Activated CD4-positive, alpha-beta T cell treated with anti-CD3 and anti-CD28 coated beads for 4 hours (primary cell): ENCODE measurements at places on chromosomes 5 and 9.

- DNase-seq: no peak
These were observed 1.9 kb upstream of the SLC44A1 start for GRCh38 chr9:105242557-105242956.

- no peak for DNase-seq
These were observed 153.7 kb upstream of the ADCY2 start for GRCh38 chr5:7242118-7242710.

DNA sequence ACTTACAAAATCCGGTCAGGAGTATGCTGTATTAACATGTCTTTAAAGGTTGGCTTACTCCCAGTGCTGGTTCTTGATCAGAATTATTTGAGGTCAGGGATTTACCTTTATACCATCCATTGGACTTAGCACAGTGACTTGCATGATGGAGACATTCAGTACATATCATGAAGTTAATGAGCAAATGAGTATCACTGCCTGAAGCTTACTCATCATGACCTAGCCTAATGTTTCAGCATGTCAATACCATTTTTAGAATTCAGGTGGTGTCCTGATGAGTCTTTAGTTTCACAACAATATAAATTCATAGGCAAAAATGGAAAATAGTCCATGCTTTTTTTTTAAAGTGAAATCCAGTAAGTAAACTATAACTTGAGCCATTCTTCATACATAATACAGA lies 226.0 kb upstream of the C9orf72 start:
- no peak for DNase-seq

DNA sequence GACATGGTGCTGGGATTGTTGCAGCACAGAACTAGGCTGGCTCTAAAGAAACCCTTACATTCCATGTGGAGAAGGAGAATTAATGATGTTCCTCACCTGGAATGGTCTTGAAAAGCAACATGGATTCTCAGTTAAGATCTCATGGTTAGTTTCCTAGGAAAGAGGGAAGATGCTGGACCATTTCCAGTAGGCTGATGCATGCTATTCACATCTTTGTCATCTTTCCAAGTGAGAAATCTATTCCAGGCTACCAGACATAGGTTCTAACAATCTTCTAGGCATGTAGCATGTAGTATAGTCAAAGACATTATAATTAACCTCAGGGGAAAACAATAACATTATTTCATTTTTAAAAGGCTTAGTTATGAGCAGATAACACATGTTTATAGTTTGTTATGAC lies 44.3 kb downstream of the TMEM252 start:
- DNase-seq: no peak
